ENCODE measurements at places on chromosomes 7 and 10.

GRCh38 chr7:44882899-44883298, 2.4 kb downstream of the PURB start:
- H3K4me3 ChIP-seq = peak overlapping the region; percentile 14
- no peaks in the 10 kb centered on the region for H3K36me3 ChIP-seq
- DNase-seq = no peak
- H3K4me1 ChIP-seq = peaks cover 41% of the 10 kb centered on the region

- no peaks in the 10 kb centered on the region for H3K4me1 ChIP-seq
- H3K36me3 ChIP-seq = no peaks in the 10 kb centered on the region
These were observed 100.8 kb downstream of the SGMS1 start for GRCh38 chr10:50522908-50523307.

DNA sequence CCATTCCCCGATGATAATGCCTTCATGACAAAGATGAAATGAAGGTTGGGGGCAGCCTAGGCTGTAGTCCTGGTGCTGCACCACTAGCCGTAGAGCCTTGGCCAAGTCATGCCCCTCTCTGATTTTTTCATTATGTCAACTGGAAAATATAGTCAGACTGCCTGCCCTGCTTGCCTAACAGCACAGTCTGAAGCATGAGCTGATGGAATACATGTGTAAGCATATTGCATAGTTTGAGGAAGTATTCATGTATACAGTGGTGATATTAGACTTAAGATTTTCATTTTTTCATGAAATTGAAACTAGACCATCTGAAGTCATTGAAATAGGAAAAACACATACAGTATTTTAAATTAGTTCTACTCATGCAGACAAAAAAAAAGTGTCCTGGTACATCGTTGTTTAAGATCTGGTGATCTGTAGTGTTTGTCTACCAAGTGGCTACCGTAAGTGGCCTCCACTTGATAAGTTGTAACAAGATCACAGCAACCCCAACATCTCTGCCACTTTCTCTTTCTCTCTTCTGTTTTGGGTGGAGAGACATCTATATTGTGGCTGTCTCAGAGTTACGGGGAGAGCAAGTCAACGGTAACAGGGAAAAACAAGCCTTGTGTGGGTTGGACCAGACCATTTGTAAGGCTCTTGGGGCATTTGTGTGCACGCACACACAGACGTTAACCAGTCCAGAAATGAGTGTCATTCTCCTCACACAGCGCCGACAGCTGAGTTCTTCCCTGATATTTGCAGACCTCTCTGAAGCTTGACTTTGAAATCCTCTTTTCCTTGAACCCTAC, 716.6 kb upstream of the GALNT17 start:
- H3K27ac ChIP-seq = no peak overlapping the region
- no peaks in the 10 kb centered on the region for H3K4me1 ChIP-seq
- no peaks in the 10 kb centered on the region for H3K27me3 ChIP-seq
- no peaks in the 10 kb centered on the region for H3K36me3 ChIP-seq
- H3K4me3 ChIP-seq = no peak overlapping the region
- DNase-seq = no peak

DNA sequence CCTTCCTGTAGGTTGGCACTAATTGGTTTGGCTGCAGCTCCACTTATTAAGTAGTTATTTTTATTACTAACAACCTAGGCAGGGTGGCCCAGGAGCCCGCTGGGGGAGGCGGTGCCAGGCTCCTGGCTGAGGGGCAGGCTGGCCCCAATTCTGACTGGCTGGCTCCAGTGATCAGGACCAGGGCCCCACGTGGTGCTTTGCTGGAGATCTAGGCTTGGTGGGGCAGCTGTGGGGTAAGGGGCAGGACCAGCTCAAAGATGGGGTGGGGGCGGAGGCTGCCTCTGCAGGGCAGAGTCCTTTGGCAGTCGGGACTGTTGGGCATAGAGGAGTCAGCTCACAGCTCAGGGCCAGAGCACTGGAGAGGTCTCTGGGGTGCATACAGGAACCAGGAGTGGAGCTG, 2.4 kb downstream of the ASL start:
- H3K4me1 ChIP-seq = peaks cover 18% of the 10 kb centered on the region
- H3K36me3 ChIP-seq = peaks cover 13% of the 10 kb centered on the region

GRCh38 chr10:90968328-90969081, 47.6 kb upstream of the ANKRD1 start:
- no peak overlapping the region for H3K27ac ChIP-seq
- H3K4me3 ChIP-seq = no peak overlapping the region
- peaks cover 6% of the 10 kb centered on the region for H3K4me1 ChIP-seq
- DNase-seq = no peak

Data from ascending aorta (tissue), 2 donors.